CD8-positive, alpha-beta memory T cell (primary cell): ENCODE measurements at places on chromosomes 7 and 10.
A peak's percentile ranks its signal among the peaks of the same experiment; 100 is the strongest.

GRCh38 chr10:67839951-67840350, 2.0 kb upstream of the DNAJC12 start:
- DNase-seq, result no peak

DNA sequence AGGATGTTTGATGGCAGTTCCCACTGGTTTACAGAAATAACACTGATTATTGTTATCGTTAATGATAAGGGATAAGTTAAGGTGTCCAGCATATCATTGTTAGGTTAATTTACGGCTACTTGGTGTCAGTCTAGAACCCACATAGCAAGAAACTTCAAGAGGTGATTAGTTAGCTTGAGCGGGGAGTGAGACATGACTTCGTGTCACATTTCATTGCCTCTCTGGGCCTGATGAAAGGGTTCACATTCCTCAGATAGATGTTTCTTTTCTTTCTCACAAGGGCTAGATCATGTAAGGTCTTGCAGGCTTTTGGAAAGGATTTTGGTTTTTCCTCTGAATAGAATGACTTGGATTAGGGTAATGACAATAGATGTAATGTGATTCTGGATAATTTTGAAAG, 26.7 kb downstream of the WAC start:
- no peak for DNase-seq

- DNase-seq, result no peak
Measured at GRCh38 chr10:87696922-87697745, 37.5 kb downstream of the PAPSS2 start.

DNA sequence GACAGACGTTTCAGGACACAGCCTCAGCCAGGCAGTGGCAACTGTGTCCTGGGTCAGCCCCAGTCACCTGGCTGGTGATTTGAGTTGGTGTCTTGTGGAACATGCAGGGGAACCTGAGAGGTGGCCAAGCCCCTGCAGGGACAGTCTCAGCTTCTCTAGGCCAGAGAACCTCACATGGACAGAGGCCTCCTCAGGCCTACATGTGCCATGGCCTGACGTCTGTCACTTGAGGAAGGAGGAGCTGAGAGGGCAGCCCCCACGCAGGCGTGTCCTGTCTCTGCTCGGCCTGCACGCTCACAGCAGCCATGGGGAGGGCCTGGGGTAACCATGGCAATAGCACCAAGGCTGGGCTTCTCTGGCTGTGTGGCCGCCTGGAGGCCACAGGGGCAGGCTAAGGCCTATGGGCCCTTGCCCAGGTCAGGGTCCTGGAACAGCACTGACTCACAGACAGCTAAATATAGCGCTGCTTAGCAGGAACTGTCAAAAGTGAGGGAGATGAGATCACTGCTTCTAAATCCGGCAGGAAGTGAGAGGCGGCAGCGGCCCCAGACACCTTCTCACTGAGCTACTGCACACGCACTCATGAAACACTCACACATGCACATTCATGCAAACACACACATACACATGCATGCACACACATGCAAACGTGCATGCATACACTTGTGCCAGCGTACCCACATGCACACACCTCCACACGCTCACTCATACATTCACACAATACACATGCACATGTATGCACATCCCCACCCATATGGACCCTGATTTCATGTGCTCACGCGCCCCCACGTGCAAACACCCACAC, 57.0 kb downstream of the YKT6 start:
- peak; percentile 64 for DNase-seq
